ENCODE measurements at places on chromosomes 1 and 21.

- no peak for DNase-seq
Measured at GRCh38 chr1:65478379-65479026, 58.0 kb downstream of the LEPR start.

DNA sequence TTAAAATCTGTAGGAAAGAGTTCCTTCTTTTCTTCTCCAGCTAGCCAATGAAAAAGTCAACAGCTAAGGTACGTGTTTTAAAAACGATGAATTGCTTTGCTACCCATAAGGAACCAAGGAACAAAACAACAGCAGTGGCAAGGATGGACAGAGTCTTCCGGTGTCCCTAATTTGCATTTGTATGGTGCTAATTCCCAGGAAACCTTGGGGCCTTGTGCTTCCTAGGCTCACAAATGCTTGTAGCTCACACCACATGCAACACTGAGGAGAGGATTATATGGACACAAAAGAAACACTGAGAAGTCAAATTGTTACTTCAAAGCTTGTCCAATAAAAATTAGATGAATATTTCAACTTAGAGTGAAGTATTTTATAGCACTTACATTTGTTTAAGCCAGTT, 1.8 kb upstream of the PGBD5 start:
- DNase-seq, result no peak

DNA sequence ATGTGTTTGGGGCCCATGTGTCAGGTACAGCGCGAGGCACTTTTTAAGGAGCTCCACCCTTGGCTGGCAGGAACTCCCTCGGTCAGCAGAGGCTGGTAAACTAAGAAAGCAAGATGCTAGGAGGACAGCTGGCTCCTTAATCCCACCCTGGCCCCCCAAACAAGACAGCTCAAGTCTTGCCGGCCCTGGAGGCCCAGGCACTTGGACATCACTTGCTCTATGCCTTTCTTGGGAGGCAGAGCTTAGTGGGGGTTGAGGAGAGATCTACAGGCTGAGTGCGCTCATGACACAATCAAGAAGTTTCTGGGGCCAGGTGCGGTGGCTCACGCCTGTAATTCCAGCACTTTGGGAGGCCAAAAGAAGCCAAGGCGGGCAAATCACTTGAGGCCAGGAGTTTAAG, 78.1 kb downstream of the CD34 start:
- no peak for DNase-seq

DNA sequence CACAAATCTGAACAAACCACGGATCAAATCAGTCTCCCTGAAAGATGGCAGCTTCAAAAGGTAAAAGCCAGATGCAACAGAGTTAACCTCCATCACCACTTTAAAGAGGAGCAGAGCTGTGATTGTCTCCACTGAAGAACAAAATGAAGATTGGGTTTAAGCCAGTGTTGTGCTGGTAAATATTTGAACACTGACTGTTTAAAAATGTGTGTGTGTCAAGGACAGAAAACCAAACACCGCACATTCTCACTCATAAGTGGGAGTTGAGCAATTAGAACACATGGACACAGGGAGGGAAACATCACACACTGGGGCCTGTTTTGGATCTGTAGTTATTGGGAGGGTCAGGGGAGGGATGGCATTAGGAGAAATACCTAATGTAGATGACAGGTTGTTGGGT, 83.9 kb downstream of the ST6GALNAC5 start:
- no peak for DNase-seq

DNA sequence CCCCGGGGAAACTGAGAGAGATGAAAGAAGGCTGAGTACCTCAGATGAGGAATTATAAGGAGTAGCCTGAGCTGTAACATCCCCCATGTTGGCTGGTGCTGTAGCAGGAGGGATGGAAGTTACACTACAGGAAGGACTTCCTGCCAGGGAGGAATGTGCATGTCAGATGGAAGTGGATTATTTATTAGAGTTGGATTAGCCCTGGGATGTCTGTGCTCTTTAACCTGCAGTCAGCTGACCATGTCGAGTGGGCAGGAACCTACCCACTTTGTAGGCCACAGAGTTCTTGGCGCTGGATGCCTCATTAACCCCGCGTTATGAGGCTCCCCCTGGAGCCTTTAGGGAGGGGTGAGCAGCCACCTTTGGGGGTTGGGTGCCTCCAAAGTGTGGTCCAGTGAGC, 757 bp upstream of the SEMA4A start:
- no peak for DNase-seq

DNA sequence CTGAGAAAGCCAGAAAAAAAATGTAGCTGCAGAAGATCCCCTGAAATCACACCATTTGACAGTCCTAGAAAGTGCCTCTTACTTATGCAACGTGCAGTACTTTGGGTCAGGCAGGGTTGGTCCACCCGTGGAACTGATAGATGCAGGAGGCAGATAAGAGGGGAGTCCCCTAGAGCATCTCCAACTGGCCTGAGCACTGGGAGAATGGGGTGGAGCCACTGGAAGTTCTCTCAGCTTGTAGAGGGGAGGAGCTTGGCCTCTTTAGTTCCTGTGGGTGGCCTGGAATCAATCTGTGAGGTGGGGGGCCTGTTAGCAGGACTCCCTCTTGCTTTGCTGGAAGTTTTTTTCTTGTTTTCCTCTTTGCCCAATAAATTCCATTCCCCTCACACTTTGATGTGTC, 335.7 kb upstream of the NCAM2 start:
- no peak for DNase-seq

DNA sequence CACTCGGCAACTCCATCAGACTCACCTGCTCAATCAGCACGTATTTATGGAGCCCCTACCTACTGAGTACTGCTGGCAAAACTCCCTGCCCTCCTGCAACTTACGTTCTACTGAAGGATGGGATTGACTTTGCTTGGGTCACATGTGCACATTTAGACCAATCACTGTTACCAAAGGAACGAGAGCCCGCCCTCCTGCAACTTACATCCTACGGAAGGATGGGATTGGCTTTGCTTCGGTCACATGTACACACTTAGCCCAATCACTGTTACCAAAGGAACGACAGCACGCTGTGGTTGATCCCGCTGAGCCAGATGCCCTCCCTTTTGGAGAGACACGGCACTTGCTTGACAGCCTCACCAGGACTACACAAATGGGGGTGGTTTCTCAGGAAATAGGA, 46.0 kb downstream of the UBIAD1 start:
- DNase-seq, result no peak

DNA sequence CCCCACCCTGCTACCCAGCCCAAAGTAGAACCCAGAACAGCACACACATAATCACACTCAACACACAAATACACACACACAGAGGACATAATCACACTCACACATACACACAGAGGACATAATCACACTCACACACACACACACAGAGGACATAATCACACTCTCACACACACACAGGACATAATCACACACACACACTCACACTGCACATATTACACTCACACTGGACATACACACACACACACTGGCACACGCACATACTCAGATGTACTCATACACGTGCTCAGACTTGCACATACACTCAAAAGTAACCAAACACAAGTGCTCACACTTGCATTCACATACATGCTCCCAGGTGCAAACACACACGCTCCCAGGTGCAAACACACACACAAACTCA, 54.3 kb upstream of the CAMK1G start:
- DNase-seq, result no peak

- peak; percentile 37 for DNase-seq
Measured at GRCh38 chr1:31976401-31976800, 37.3 kb upstream of the KHDRBS1 start.

DNA sequence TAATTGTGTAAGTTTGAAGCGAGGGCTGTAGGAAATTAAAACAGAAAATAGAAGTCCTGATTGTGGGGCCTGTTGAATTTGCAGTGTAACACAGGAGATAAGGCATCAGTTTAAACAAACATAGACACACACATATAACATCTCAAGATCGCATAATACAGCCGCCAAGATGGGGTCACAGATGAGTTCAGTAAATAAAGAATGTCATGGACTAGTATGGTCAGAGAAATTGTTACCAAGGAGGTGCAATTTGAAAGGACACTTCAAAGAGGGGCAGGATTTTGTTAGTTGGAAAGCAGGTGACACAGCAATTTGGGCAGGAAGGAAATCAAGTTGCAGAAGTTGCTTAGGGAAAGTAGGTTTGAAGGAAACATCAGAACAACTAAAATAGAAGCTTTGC, 450.0 kb downstream of the USP25 start:
- no peak for DNase-seq

DNA sequence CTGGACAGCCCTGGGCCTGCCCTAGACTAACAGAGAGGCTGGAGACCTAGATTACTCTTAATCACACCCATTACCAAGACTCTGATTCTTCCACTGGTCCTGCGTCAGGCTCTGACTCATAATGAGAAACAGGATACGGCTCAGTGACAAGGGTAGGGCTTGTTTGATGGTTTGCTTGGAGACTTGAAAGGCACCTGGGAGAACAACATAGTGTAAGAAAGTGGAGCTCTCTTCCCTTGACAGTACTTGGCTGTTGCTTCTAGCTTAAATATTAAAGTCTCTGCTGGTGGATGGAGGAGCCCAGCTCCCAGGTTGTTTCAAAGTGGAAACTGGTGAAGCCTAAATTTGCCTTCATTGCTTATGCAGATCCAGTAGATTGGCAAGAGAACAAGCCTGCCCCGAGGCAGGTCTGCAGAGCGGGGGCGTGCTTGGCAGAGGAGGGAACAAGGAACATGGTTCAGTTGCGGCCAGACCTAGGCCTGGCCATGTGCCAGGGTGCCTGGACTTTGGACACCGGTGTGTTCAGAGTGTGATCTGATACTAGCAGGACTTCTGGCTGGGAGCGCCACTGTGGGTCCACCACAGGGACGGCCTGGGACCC, 480.6 kb downstream of the CAMTA1 start:
- peak; percentile 67 for DNase-seq

- DNase-seq, result peak; percentile 33
Measured at GRCh38 chr1:185813401-185813979, 79.3 kb downstream of the HMCN1 start.

- no peak for DNase-seq
Measured at GRCh38 chr21:16978309-16978895, 534.4 kb upstream of the CXADR start.

- DNase-seq, result no peak
Measured at GRCh38 chr1:26215246-26215645, 18.8 kb upstream of the CEP85 start.

- no peak for DNase-seq
Measured at GRCh38 chr1:203426870-203427269, 48.7 kb upstream of the PRELP start.

GRCh38 chr1:210394281-210394821, 65.6 kb downstream of the HHAT start:
- no peak for DNase-seq

GRCh38 chr1:204970937-204971336, 72.1 kb upstream of the CNTN2 start:
- DNase-seq, result no peak

GRCh38 chr1:111597426-111597825, 22.2 kb upstream of the RAP1A start:
- DNase-seq, result peak; percentile 36

- peak; percentile 87 for DNase-seq
Measured at GRCh38 chr1:7975212-7975865, 13.8 kb downstream of the PARK7 start.

DNA sequence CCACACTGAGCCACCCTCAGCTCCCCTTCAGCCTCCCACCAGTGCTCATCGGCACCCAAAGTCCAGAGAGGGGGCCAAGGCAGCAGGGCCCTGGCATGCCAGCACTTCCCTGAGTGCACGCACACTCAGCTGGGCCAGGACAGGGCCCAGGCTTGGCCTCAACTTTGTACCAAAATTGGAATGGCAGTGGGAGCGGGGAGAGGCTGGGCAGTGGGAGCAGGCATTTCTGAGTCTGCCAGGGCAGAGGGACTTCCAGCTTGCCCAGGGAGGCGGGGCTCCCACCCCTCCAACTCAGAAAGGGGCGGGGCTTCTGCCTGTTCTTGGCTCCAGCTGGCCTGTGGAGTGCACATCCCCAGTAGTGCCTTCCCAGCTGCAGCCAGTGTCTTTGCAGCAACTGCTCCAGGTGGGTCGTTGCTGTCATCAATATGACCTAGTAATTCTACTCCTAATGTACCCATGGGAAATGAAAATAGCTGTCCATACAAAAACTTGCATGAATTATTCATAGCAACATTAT, 10.3 kb upstream of the SNX7 start:
- no peak for DNase-seq

GRCh38 chr1:6600410-6601048, 2.1 kb downstream of the KLHL21 start:
- DNase-seq, result no peak

- DNase-seq, result no peak
Measured at GRCh38 chr1:187313115-187313514, 484.4 kb downstream of the PLA2G4A start.

GRCh38 chr1:185104083-185104482, 52.7 kb downstream of the TRMT1L start:
- no peak for DNase-seq

DNA sequence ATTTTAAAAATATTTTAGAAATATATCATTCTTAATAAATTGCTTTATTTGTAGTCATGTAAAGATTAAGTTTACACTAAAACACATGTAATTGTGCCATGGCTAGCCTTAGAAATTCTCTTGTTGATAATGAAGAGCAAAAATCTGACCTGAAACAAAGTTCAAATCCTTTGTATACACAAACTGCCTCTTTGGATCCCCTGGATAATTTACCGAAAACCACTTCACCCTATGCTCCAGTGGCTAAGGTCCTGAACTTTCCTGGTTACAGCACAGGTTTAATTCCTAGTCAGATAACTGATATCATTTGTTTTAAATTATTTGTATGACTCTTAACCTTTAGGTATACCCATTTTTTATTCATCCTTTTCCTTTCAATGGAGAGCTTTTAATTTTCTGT, 1093.2 kb upstream of the ADGRL4 start:
- no peak for DNase-seq

DNA sequence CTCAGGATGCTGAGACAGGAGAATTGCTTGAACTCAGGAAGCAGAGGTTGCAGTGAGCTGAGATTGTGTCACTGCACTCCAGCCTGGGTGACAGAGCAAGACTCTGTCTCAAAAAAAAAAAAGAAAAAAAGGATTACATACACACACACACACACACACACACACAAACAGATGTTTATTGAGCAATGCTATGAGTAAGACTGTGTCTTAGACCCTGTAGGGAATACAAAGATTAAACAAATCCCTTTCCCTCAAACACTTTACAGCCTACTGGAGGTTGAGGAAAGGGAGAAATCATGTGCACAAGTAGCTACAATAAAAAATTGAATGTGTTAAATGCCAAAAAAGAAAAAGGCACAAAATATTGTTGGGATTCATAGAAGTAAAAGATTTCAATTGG, 58.1 kb downstream of the RPAP2 start:
- peak; percentile 44 for DNase-seq

GRCh38 chr1:236395230-236395946, 1.3 kb downstream of the EDARADD start:
- DNase-seq, result peak; percentile 45

GRCh38 chr1:37047542-37047941, 13.2 kb upstream of the GRIK3 start:
- DNase-seq, result no peak

DNA sequence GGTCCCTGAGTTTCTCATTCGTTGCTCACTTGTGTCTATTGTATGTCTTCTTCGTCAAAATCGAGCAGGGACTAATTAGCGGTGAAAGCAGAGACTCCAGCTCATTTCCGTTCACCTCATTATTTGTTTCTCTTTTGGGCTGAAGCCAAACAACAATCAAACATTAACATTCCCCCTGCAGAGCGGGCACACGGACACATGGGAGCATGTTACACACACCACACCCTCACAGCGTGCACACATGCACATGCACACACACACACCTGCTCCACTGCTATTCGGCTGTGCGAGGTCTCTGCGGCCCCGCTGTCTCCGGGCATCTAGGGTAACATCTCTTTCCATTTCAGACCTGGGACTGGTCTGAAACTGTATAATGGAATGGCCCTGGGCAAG, 58.5 kb upstream of the LRRC8D start:
- DNase-seq, result no peak
